ENCODE measurements at places on chromosomes 1 and 21.

DNA sequence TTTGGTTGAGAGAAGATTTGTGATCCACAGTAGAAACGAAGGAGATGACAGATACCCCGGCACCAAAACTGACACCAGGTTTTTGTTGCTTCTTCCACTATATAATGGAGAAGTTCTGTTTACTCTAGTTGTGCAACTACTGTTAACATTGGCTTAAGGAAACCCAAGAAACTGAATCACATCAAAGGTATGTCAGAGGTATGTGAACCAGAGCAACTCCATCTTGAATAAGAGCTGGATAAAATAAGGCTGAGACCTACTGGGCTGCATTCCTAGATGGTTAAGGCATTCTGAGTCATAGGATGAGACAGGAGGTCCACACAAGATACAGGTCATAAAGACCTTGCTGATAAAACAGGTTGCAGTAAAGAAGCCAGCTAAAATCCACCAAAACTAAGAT lies 173.7 kb upstream of the CAMK1G start:
- H3K27me3 ChIP-seq, result no peaks in the 10 kb centered on the region
- H3K4me1 ChIP-seq, result no peaks in the 10 kb centered on the region
- H3K27ac ChIP-seq, result no peak overlapping the region
- H3K36me3 ChIP-seq, result no peaks in the 10 kb centered on the region
- H3K4me3 ChIP-seq, result no peak overlapping the region

DNA sequence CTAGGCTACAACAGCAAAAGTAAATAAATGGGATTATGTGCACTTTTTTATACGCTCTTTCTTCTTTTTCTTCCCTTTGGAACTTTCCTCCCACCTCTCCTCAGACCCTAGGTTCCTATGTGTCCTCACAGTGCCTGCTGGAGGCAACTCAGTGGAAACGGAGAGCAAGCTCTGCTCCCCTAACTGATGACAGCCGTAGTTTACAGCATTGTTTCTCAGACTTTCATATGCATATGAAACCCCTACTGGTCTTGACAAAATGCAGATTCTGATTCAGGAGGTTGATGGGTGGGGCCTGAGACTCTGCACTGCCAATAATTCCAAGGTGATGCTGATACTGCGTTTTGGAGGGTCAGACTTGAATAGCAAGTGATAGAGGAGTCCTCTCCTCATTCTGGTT lies 34.3 kb upstream of the HMCN1 start:
- DNase-seq, result no peak
- no peaks in the 10 kb centered on the region for H3K27me3 ChIP-seq
- no peaks in the 10 kb centered on the region for H3K36me3 ChIP-seq

DNA sequence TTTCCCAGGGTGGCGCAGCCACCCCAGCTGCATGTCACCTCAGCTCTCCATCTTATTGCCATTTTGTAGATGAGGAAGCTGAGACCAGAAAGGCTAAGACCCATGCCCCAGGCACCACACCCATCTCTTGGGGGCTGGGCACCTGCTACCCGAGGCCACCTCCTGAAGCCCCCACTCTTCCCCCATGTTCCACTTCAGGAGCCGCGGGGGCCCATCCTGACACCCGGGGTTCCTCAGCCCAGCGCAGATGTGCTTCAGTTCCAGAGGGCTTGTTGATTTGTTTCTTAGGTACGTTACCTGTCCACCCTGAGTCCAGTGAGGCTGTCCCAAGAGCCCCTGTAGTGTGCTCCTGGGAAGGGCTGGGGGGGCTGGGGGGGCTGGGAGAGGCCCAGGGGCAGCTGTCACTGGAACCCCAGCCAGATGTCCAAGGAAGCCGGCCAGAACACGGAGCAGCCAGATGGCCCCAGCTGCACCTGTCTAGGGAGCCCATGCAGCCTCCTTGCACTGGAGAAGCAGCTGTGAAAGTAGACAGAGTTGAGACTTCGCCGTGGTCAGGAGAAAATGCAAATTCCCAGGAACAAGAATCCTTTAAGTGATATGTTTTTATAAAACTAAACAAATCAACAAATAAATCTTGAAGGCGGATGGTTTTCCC lies 17.1 kb upstream of the CCDC27 start:
- no peak overlapping the region for H3K27ac ChIP-seq
- H3K4me3 ChIP-seq, result no peak overlapping the region
- H3K27me3 ChIP-seq, result no peaks in the 10 kb centered on the region

GRCh38 chr1:25022361-25023189 lies 92.5 kb upstream of the RUNX3 start:
- H3K27me3 ChIP-seq, result no peaks in the 10 kb centered on the region
- H3K27ac ChIP-seq, result peak overlapping the region; percentile 79
- no peak for DNase-seq
- no peak overlapping the region for H3K4me3 ChIP-seq

- H3K27ac ChIP-seq, result no peak overlapping the region
- no peaks in the 10 kb centered on the region for H3K4me1 ChIP-seq
- no peak for DNase-seq
- H3K36me3 ChIP-seq, result no peaks in the 10 kb centered on the region
- H3K27me3 ChIP-seq, result no peaks in the 10 kb centered on the region
- no peak overlapping the region for H3K4me3 ChIP-seq
Observed at GRCh38 chr21:33852485-33852884, 63.1 kb downstream of the ATP5PO start.

DNA sequence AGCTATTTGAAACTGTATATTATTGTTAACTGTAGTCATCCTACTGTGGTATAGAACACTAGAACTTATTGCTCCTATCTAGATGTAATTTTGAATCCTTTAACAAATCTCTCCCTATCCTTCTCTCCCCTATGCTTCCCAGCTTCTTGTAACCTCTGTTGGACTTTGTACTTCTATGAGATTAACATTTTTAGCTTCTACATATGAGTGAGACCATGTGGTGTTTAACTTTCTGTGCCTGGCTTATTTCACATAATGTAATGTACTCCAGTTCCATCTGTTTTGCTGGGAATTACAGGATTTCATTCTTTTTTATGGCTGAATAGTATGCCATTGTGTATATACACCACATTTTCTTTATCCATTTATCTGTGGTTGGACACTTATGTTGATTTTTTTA lies 64.5 kb upstream of the KIAA1614 start:
- H3K4me3 ChIP-seq, result no peak overlapping the region
- no peak overlapping the region for H3K27ac ChIP-seq
- H3K36me3 ChIP-seq, result peaks cover 8% of the 10 kb centered on the region

DNA sequence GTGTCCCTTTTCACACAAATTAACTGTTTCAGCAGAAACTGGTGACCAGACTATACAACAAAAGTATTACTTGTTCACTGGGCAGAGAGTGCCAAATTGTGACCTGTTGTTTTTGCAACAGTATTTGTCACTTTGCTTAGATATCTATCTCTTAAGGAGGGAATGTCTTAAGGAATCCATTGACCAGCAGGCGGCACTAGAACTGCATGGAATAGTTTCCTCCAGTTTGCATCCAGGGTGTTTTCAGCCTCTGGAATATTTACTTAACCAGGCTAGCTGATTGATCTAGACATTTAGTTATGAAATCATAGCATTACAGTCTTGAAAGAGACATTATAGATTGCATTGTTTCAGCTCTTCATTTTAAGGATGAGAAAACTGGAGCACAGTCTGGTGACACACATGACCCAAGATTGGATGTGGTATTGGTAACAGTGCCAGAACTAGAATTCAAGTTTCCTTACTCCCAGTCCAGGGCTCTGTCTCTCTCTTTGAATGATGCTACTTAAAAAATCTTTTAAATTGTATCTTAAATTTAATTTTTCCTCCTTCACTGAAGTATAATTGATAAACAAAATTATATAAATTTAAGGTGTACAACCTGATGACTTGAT lies 16.9 kb downstream of the RPTN start:
- H3K4me1 ChIP-seq, result no peaks in the 10 kb centered on the region
- peak; percentile 3 for DNase-seq
- no peaks in the 10 kb centered on the region for H3K27me3 ChIP-seq
- H3K36me3 ChIP-seq, result no peaks in the 10 kb centered on the region
- H3K4me3 ChIP-seq, result no peak overlapping the region

DNA sequence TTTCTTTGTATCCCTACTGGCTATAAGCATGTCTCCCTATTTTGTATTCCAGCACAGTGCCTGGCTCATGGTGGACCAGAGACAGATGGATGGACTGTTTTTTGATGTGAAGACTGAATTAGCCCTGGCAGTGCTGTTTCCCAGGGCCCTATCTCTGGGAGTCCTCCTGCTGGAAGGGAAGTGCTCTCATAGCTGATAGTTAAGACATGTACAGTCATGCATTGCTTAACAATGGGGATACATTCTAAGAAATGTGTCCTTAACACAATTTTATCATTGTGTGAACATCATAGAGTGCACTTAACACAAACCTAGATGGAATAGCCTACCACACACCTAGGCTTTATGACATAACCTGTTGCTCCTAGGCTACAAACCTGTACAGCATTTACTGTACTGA lies 21.1 kb downstream of the TLCD4 start:
- H3K4me3 ChIP-seq, result no peak overlapping the region
- H3K36me3 ChIP-seq, result no peaks in the 10 kb centered on the region
- no peak overlapping the region for H3K27ac ChIP-seq
- no peak for DNase-seq
- no peaks in the 10 kb centered on the region for H3K27me3 ChIP-seq
- no peaks in the 10 kb centered on the region for H3K4me1 ChIP-seq

GRCh38 chr1:28087614-28088167 lies 719 bp downstream of the EYA3 start:
- H3K36me3 ChIP-seq, result no peaks in the 10 kb centered on the region
- DNase-seq, result no peak
- H3K27ac ChIP-seq, result peak overlapping the region; percentile 86
- H3K4me1 ChIP-seq, result no peaks in the 10 kb centered on the region
- H3K27me3 ChIP-seq, result no peaks in the 10 kb centered on the region
- peak overlapping the region; percentile 68 for H3K4me3 ChIP-seq

DNA sequence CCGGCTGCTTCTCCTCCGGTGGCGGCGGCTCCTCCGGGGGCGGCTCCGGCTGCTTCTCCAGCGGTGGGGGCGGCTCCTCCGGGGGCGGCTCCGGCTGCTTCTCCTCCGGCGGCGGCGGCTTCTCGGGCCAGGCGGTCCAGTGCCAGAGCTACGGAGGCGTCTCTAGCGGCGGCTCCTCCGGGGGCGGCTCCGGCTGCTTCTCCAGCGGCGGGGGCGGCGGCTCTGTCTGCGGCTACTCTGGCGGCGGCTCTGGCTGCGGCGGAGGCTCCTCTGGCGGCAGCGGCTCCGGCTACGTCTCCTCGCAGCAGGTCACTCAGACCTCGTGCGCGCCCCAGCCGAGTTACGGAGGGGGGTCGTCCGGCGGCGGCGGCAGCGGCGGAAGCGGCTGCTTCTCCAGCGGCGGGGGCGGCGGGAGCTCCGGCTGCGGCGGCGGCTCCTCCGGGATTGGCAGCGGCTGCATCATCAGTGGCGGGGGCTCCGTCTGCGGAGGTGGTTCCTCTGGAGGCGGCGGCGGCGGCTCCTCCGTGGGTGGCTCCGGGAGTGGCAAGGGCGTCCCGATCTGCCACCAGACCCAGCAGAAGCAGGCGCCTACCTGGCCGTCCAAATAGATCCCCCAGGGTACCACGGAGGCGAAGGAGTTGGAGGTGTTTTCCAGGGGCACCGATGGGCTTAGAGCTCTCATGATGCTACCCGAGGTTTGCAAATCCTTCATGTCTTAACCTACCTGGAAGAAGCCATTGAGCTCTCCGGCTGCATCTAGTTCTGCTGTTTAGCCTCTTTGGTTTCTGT lies 2.0 kb downstream of the LORICRIN start:
- no peaks in the 10 kb centered on the region for H3K36me3 ChIP-seq
- no peak overlapping the region for H3K27ac ChIP-seq
- H3K27me3 ChIP-seq, result peaks cover 42% of the 10 kb centered on the region
- peak overlapping the region; percentile 79 for H3K4me3 ChIP-seq

GRCh38 chr1:204277563-204278219 lies 63.9 kb upstream of the GOLT1A start:
- DNase-seq, result no peak
- no peaks in the 10 kb centered on the region for H3K27me3 ChIP-seq
- H3K27ac ChIP-seq, result no peak overlapping the region
- peaks cover 20% of the 10 kb centered on the region for H3K36me3 ChIP-seq
- peaks cover 13% of the 10 kb centered on the region for H3K4me1 ChIP-seq

GRCh38 chr1:54742282-54742681 lies 22.0 kb downstream of the PARS2 start:
- peaks cover 64% of the 10 kb centered on the region for H3K36me3 ChIP-seq
- no peak overlapping the region for H3K27ac ChIP-seq
- H3K27me3 ChIP-seq, result no peaks in the 10 kb centered on the region
- no peaks in the 10 kb centered on the region for H3K4me1 ChIP-seq

DNA sequence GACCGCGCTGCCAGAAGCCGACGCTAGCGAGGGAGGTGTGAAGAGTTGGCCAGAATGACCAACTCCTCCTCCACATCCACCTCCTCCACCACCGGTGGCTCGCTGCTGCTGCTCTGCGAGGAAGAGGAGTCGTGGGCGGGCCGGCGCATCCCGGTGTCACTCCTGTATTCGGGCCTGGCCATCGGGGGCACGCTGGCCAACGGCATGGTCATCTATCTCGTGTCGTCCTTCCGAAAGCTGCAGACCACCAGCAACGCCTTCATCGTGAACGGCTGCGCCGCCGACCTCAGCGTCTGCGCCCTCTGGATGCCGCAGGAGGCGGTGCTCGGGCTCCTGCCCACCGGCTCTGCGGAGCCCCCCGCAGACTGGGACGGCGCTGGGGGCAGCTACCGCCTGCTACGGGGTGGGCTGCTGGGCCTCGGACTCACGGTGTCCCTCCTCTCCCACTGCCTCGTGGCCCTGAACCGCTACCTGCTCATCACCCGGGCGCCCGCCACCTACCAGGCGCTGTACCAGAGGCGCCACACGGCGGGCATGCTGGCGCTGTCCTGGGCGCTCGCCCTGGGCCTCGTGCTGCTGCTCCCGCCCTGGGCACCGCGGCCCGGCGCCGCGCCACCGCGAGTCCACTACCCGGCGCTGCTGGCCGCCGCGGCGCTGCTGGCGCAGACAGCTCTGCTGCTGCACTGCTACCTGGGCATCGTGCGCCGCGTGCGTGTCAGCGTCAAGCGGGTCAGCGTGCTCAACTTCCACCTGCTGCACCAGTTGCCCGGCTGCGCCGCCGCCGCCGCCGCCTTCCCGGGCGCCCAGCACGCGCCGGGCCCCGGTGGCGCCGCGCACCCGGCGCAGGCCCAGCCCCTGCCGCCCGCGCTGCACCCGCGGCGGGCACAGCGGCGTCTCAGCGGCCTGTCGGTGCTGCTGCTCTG lies 1.2 kb downstream of the GPR88 start:
- peaks cover 18% of the 10 kb centered on the region for H3K4me1 ChIP-seq
- H3K36me3 ChIP-seq, result no peaks in the 10 kb centered on the region
- H3K27me3 ChIP-seq, result peaks cover 92% of the 10 kb centered on the region
- H3K4me3 ChIP-seq, result peak overlapping the region; percentile 79
- peak; percentile 43 for DNase-seq

DNA sequence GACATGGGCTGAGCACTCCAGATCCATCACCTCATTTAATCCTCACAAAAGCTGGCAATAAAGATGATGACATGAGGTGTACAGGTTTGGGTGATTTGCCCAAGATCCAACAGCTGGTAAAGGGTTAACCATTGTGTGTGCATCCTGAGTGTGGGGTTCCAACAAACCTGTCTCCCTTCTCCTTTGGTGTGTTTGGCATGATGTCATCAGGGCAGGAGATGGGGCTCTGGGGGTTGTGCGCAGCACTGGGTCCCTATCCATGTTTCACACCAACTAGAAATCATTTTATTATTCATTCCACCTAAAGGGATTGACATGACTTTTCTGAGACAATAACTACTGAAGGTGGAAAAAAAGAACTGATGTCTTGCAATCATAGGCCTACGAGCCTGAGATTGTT lies 452.5 kb downstream of the SIPA1L2 start:
- no peaks in the 10 kb centered on the region for H3K27me3 ChIP-seq
- H3K36me3 ChIP-seq, result no peaks in the 10 kb centered on the region
- peaks cover 13% of the 10 kb centered on the region for H3K4me1 ChIP-seq
- no peak overlapping the region for H3K4me3 ChIP-seq

- H3K4me3 ChIP-seq, result no peak overlapping the region
- H3K27ac ChIP-seq, result no peak overlapping the region
- H3K36me3 ChIP-seq, result no peaks in the 10 kb centered on the region
- DNase-seq, result no peak
- H3K27me3 ChIP-seq, result no peaks in the 10 kb centered on the region
- no peaks in the 10 kb centered on the region for H3K4me1 ChIP-seq
Observed at GRCh38 chr1:8965121-8965820, 19.6 kb downstream of the CA6 start.
